ENCODE measurements at places on chromosomes 11 and 22.

- DNase-seq: peak; percentile 33
Observed at GRCh38 chr11:117588166-117588810, 208.7 kb downstream of the DSCAML1 start.

GRCh38 chr22:35347462-35347861, 33.4 kb upstream of the HMOX1 start:
- DNase-seq: no peak

DNA sequence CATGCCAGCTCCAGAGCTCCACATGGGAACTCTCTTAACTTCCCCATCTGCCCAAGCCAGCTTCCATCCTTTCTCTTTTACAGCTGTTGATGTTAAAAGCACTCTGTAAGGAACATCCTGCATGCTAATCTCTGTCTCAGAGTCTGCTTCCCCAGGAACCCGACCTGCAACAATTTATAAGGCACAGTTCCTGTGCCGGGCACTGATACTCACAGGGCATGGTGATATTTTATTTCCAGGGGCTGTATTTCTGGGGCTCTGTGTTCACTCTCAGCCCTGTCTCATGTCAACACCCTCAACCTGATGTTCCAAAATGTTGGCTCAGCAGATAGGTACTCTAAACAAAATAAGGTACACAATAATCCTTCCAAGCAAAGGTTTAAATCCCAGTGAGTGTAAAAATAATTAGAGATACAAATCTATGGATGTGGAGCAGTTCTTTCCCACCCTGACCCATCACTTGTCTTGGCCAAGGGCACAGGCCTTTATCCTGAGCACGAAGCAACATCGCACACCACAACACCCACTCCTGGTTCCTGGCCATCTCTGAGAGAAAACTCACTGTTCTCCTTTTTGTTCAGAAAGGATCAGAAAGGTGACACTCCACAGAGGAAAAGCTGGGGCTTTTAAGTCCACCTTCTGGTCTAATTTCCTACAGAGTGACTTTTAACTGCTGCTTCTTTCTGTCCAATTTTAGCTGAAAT, 44.8 kb upstream of the C11orf87 start:
- DNase-seq: no peak

DNA sequence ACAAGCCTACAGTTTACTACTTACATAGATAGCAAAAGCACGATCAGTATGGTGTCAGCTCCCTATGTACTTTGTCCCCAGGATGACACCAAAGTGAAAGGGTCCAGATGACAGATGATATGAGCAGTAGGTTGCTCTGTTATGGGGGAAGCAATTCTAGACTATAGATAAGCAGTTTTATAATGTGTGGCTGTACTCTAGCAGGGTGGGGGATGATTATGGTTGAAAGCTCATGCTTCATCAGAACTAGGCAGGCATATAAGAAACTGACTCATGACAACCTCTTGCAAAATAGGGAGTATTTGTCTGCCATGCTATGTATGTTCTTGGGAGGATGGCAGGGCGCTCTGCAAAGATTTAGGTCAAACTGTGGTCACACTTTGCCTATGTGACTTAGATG, 158.2 kb upstream of the ZBED5 start:
- DNase-seq: peak; percentile 46

DNA sequence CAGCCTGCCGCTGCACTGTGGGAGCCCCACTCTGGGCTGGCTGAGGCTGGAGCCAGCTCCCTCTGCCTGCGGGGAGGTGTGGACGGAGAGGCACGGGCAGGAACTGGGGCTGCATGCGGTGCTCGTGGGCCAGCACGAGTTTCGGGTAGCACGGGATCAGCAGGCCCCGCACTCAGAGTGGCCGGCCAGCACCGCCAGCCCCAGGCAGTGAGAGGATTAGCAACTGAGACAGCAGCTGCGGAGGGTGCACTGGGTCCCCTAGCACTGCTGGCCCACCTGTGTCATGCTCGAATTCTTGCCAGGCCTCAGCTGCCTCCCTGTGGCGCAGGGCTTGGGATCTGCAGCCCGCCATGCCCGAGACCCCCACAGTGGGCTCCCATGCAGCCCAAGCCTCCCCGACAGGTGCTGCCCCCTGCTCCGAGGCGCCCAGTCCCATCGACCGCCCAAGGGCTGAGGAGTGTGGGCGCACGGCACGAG, 24.0 kb upstream of the OR5B21 start:
- no peak for DNase-seq

- no peak for DNase-seq
Observed at GRCh38 chr11:120708511-120709183, 197.1 kb downstream of the GRIK4 start.

DNA sequence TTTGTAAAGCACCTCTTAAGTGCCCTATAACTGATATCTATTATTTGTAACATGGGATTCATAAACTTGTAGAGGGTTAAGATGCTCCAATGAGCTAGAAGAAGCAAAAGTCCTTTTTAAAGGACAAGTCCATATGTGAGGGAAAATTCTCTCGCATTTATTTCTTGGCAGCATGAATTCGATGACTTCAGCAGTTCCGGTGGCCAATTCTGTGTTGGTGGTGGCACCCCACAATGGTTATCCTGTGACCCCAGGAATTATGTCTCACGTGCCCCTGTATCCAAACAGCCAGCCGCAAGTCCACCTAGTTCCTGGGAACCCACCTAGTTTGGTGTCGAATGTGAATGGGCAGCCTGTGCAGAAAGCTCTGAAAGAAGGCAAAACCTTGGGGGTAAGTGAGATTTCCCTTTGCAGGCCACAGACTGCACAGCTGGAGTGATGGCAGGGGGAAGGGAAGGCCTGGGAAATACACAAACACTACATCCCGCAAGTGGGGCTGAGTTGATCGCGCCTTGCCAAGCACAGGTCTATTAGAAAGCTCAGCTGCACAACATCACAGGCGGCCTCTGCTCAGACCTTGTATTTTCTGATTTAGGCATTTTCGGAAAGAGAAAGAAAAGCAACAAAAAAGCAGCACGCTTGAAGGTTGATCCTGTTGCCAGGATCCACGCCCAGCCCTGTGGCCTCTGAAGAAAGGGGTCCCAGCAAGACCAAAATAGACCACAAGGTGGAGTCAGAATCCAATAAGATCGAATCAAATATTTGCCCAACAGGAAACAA, 1.5 kb downstream of the MS4A8 start:
- peak; percentile 88 for DNase-seq

GRCh38 chr11:56849250-56849649, 100.8 kb upstream of the OR9G4 start:
- no peak for DNase-seq

GRCh38 chr11:44946263-44946662, 4.4 kb downstream of the TP53I11 start:
- DNase-seq: no peak

DNA sequence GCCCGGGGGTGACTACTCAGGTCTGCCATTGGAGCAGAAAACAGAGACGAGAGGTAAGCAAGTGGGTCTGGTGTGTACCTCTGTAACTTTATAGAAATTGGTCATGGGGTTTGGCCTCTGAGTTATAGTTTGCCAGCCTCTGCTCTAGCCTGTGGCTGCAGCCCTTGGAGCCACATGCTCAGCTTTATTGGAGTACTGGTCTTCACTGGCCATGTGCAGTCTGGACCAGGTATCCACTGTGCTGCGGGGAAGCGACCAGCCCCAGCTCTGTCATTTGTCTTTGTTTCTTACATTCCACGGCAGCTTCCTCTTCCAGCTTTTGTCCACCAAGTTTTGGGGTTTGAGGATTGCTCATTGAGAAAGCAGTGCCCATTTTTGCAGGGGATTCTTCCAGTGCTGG, 453.4 kb downstream of the TBC1D22A start:
- DNase-seq: no peak

DNA sequence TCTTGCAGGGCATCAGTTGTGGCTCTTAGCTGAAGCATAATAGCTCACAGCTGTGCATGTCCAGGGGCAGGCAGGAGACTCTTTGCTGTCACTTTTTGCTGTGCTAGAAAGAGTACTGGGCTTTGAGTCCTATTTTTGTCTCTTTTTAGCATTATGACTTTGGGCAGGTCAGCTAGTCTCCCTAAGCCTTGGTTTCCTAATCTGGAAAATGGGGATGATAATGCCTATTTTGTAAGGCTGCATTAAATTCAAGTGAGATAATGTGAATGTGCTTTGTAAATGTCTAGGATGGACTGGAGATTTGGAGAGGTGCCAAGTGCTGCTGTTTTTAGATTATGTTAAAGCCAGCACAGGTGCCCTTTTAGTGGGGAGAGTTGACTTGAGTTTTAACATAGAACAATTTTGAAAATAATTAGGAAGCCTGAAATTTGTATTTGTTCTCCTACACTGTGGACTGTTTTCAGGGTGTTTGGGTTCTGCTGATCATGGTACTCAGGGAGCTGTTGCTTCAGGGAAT, 19.1 kb downstream of the CABIN1 start:
- DNase-seq: peak; percentile 2

GRCh38 chr11:3824714-3825472, 15.9 kb downstream of the RHOG start:
- peak; percentile 49 for DNase-seq

DNA sequence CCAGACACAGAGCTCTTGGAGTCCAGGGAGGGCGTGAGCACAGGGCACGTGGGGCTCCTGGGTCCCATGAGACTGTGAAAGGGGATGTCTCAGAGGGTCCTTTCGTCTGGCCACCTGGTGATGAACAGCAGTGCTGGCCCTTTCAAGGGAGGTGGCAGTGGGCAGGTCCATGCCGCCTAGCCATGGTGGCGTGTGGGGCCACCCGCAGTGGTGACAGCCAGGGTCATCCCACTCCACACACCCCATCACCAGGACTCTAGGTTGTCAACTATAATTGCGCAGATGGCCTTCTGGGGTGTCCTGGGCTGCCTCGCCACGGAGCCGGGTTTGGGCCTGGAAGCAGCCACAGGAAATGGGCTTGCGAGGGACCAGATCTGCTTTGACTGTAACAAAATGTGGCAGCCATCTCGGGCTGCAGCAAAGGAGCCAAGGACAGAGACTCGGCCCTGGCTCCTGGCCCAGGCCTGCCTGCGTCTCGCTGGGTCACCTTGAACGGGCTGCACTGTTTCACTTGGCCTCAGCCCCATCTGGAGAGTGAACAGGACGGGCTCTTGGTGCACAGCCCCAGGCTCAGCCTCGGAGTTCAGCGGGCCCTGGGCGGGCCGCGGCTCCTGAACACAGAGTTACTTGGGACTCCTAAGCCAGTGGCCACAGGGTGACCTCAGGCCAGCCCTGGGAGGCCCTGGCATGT, 1350.5 kb downstream of the BRD1 start:
- no peak for DNase-seq

- DNase-seq: no peak
Observed at GRCh38 chr11:9616042-9616675, 42.7 kb downstream of the WEE1 start.

- DNase-seq: peak; percentile 35
Observed at GRCh38 chr11:63635762-63636465, 21.7 kb upstream of the PLAAT3 start.

- no peak for DNase-seq
Observed at GRCh38 chr11:30423886-30424285, 101.0 kb downstream of the ARL14EP start.

All from NCI-H146 (cell line).